SW 1271 (cell line): ENCODE measurements at places on chromosomes 13 and 19.

DNA sequence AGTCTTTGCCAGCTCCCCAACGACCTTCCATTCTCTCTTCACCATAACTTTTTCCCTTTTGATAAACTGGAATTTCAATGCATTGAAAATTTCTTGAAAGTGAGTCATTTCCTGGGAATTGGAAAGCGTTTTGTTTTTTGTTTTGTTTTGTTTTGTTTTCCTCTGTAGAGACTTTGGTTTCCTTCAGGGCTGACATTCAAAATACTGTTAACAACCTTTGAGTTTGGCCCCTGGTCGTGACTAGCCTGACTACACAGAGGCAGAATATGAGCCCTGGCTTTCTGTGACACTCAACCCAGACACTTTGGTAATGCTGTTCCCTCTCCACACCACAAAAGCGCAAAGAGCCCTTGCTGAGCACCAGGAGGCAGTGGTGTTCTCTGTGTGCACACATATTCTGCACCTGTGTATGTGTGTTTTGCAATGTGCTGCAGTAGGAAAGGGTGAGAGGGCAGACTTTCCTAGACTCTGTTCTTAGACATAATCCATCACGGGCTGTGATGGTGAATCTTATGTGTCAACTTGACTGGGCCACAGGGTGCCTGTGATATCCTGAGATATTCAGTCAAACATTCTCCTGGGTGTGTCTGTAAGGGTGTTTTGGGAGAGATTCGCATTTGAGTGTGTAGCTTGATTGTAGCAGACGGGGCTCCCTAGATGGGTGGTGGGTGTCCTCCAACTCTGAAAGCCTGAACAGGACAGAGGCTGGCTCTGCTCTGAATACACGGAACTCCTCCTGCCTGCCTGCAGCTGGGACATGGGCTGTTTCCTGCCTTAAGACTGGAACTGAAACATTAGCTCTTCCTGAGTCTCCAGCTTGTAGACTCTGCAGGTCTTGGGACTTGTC lies 29.5 kb upstream of the ANKRD10 start:
- no peak for DNase-seq

DNA sequence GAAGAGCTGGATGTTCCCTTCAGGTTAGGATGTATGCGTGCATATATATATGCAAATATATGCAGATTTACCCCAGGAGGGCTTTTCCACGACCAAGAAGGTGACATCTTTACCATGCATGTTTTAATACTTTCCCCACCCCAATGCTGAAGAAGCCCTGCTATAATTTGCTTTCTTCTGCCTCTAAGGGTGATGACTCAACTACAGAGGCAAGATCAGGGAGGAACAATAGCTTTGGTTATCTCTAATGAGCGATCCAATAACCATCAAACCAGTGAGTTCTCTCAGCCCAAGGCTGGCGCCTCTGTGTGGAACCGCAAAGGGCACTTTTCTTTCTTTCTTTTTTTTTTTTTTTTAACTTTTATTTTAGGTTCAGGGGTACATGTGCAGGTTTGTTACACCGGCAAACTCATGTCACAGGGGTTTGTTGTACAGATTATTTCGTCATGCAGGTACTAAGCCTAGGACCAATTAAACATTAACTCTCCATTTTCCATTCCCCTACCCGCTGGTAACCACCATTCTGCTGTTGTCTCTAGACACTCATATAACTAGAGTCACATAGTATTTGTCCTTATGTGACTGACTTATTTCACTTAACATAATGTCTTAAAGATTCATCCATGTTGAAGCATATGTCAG lies 25.7 kb upstream of the UBE2L5 start:
- DNase-seq: no peak

DNA sequence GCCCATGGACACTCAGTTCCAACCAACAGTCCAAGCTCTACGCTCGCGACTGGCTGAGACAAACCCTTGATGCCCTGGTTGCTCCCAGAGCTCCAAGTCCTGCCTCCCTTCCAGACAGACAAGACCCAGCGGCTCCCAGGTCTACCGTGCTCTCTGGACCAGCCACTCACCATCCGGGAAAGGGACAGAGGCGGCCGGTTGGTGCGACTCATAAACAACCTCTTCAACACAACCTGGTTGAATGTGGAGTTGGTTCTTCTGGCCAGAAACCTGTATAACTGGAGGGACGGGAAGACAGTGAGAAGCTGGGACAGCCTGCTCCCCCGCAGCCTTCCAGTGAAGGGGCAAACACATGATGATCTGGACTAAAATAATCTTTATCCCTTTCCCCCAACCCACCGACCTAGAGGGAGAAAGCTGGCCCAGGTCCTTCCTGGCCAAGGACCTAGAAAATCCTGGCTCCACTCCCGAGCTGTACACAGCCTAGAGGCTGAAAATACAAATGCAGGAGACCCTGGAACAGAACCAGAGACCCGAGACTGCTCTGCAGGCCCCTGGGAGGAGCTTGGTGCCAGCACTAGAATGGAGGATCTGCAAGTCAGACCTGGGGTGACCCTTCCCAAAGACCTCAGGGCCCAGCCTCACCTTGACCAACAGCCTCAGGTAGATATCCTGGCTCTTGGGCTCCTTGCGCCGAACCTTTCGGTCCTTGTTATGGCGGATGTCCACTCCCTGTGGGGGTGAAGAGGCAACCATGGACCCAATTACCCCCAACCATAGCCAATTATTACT lies 1.6 kb downstream of the RPL18 start:
- DNase-seq: no peak

- no peak for DNase-seq
These were observed 414.5 kb downstream of the NDFIP2 start for GRCh38 chr13:79895416-79895815.

GRCh38 chr19:6101991-6102390 lies 8.3 kb downstream of the RFX2 start:
- DNase-seq: no peak

- DNase-seq: no peak
These were observed 716 bp downstream of the FPR2 start for GRCh38 chr19:51761696-51762095.

- DNase-seq: peak; percentile 40
These were observed 104.2 kb upstream of the IPO5 start for GRCh38 chr13:97849305-97849704.

GRCh38 chr13:27118428-27119054 lies 53.1 kb downstream of the USP12 start:
- no peak for DNase-seq

GRCh38 chr19:48837051-48837524 lies 797 bp upstream of the HSD17B14 start:
- peak; percentile 89 for DNase-seq

DNA sequence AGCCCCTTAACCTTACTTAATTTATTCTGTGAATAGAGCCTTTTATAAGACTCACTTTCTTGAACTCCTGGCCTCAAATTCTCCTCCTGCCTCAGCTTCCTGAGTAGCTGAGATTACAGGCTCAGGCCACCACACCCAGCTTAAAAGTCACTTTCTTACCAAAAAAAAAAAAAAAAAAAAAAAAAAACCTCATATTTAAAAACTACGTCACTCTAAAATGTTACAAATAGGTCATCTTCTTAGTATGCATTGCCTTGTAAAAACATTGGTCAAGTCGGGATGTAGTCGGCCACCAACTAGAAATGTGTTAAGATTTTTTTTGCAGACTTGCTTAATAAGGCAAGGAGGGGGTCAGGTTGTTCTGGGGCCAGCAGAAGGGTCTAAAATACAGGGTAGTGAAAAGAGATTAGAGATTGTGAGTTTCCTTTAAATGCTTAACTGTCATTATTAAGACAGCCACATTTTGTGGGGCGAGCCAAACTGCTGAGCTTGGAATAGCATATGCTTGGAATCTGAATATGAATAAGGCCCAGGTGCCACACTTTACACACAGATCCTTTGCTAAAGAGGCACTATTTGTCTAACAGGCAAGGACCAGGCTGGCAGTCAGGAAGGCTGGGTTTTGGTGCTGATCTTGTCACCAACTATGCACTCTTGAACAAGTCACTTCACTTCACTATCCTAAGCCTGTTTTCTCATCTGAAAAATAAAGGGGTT lies 16.5 kb upstream of the IL17D start:
- no peak for DNase-seq

GRCh38 chr13:100203696-100204367 lies 114.9 kb downstream of the PCCA start:
- DNase-seq: peak; percentile 61

DNA sequence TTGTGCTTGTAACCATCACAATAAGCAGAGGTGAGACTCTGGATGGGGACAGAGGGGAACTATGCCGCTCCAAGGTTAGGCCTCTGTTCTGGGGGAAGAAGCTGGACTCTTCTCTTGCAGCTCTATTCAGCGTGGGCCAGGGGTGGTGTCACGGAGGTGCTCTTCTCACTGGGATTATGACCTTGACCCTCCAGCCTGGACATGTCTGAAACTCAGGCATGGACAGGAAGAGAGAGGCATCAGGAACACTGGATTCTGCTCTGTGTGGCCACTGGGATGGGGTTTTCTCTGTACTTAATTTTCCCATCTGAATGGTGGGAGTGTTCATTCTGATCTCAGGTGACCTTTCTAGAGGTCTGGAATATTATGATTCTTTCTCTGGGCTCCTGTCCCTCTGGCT lies 7.6 kb downstream of the MEGF8 start:
- DNase-seq: no peak

DNA sequence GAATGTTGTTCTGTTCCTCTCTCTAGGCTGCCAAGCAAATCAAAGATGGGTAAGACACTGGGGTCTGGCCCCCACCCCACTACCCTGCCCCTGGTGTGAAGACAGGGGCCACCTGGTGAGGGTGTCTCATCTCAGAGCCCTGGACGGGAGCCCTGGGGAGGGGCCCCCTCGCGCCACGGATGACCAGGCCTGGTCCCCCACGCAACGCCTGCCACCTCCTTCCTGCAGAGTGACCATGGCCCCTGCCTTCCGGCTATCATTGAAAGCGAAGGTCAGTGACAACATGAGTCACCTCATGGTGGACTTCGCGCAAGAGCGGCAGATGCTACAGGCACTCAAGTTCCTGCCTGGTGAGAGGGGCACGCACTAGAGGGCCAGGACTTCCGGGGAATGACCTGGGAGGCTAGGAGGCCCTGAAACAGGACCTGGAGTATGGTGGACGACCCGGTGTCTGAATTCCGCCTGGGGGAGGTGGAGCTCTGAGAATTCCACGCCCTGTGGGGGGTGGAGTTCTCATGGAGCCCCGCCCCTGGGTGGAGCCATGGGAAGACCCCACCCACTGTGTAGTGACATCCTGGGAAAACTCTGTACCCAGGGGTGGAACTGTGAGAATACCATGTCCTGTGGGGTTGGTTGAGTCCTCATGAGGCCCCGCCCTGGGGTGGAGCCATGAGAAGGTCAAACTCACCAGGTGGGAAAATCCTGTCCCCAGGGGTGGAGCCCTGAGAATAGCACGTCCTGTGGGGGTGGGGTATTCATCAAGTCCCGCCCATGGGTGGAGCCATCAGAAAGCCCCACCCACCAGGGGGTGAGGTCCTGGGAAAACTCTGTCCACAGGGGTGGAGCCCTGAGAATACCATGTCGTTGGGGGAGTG lies 6.1 kb downstream of the FSD1 start:
- no peak for DNase-seq
